Adrenal gland (tissue), 19 donors: ENCODE measurements at places on chromosomes 1 and 21. TPM values are rescaled to one million over a fixed set of nuclear protein-coding genes. Genes with fewer than 3 reads are reported as not detected.

GRCh38 chr1:39699419-39699818, 8.2 kb upstream of the HPCAL4 start:
- DNase-seq: no peak

Gene OR6N1
- total RNA-seq: not detected

DNA sequence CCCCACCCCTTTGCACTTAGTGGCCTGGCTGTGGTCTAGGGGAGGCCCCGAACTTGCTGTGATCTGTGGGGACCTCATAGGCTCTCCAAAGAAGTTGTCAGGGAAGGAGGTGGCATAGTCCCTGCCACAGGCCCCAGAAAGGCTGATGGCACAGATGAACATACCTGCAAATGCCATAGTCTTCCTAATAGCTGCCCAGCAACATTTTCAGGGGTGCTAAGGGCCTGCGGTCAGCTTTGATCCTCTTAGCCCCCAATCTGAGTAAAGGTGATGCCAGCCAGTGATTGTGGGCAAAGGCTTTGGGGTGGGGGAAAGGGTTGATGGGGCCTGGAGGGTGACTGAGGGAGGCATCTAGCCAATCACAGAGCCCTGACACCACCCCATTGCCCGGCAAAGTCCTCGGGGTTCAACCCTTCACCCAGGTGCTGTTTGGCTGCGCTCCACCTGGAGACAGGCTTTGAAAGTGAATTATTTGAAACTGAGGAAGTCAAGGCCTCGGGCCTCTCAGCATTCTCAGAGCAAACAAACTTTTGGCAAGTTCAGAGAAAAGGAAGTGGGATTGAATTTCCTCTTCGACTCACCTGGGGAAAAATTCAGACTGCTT, 35.8 kb downstream of the PAX7 start:
- DNase-seq: no peak

DNA sequence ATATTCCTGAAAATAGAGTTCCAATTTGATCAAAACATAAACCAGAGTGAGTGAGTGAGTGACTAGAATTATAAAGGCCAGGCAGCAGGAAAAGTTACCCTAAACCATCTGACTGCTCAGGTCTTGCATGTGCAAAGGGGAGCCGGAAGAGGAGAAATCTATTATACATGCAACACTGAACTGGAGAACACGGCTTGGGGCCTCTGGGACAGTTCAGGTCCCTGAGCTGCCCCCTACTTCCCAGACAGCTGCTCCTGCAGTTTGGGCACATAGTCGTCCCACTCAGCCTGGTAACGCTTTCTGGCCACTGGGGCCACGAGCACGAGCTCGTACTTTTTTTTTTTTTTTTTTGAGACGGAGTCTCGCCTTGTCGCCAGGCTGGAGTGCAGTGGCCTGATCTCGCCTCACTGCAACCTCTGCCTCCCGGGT, 40.1 kb downstream of the PTPRC start:
- no peak for DNase-seq

GRCh38 chr1:25515033-25515432, 28.4 kb upstream of the LDLRAP1 start:
- no peak for DNase-seq

Gene FMOD
- total RNA-seq: 25.0 TPM

GRCh38 chr1:3841491-3841890, 15.5 kb downstream of the CEP104 start:
- no peak for DNase-seq

- DNase-seq: no peak
These were observed 9.6 kb downstream of the DUSP23 start for GRCh38 chr1:159790237-159790917.

- DNase-seq: no peak
These were observed 150.6 kb downstream of the HS2ST1 start for GRCh38 chr1:87064986-87065385.

Gene GBP7
- total RNA-seq: 0.27 TPM

Gene CLDN14
- not detected for total RNA-seq

- no peak for DNase-seq
These were observed 92.7 kb upstream of the C1orf174 start for GRCh38 chr1:3992746-3993145.

DNA sequence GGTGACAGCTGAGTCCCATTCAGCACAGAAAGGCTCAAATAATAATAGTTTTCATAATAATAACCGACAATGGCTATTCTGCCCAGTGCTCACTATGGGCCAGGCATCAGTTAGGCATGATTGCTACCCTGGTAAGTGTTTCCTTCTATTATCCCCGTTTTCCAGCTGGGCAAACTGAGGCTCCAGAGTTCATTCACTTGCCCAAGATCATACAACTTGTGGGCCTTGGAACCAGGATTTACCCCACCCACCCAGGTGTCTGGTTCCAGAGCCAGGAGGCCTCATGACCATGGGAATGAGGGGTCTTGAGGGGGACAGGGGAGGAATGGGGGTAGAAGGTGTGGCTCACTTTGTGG, 518 bp downstream of the PLOD1 start:
- DNase-seq: no peak

GRCh38 chr1:84401156-84401555, 2.9 kb downstream of the DNASE2B start:
- no peak for DNase-seq

Gene GCSAML
- total RNA-seq: not detected

Gene MFSD2A
- total RNA-seq: 0.42 TPM

Gene TRIM63
- total RNA-seq: 0.18 TPM

Gene RYR2
- total RNA-seq: 6.3 TPM

- DNase-seq: no peak
These were observed 17.5 kb upstream of the ERRFI1 start for GRCh38 chr1:8043621-8044020.

Gene C1orf115
- 1.1 TPM for total RNA-seq
